ENCODE measurements at places on chromosomes 3 and 15.

- no peak for DNase-seq
Observed at GRCh38 chr15:69941706-69942495, 155.8 kb downstream of the TLE3 start.

DNA sequence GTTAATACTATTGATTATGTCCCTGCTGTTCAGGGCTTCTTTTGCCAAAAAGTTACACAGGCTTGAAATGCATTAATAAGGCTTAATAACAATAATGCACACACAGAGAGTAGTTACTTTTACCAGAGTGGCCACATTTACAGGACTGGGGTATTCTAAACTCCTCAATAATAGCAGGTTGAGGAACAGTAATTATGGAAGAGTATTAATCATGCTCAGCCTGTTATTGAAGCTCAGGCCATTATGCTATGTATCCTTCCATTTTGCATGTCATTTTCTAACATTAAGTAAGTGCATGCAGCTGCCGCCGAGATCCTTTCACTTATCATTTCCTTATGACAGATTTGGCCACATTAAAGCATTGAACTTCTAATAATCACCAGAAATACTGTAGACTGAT lies 5.7 kb downstream of the ARRDC4 start:
- DNase-seq, result no peak

DNA sequence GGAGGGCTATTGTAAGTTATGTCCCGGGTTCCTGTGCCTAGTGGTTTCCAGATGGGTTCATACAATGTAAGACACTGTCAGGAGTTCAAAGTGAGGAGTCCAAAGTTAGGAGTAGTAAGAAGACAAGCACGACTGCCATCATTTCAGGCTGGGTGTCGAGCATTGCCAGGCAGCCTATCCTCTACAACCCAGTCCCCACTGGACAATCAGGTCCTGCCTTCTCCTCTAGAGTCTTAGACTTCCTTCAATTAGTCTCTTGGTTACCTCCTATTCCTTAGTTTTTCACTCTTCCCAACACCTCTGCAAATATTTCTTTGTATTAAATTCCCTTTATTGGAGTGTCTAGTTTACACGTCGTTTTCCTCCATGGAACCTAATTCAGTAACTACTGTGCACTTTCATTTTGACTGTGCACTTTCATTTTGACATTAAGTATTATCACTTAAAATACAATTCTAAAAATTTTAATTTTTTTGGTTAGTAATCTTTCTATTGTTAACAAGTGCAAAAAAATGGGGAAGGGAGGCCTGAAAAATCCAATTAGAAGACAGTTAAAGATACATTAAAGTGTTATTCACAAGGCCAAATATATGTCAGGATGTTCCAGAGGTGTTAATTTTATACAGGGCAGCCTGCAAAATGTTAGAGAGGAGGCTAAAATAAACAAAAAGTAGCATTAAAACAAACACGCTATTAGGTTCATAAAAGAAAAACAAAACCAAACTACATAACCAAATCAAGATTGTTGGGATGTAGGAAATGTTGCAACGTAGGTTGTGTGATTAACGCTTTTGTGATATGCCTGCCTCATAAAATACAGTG lies 155.3 kb downstream of the TBL1XR1 start:
- DNase-seq, result no peak

DNA sequence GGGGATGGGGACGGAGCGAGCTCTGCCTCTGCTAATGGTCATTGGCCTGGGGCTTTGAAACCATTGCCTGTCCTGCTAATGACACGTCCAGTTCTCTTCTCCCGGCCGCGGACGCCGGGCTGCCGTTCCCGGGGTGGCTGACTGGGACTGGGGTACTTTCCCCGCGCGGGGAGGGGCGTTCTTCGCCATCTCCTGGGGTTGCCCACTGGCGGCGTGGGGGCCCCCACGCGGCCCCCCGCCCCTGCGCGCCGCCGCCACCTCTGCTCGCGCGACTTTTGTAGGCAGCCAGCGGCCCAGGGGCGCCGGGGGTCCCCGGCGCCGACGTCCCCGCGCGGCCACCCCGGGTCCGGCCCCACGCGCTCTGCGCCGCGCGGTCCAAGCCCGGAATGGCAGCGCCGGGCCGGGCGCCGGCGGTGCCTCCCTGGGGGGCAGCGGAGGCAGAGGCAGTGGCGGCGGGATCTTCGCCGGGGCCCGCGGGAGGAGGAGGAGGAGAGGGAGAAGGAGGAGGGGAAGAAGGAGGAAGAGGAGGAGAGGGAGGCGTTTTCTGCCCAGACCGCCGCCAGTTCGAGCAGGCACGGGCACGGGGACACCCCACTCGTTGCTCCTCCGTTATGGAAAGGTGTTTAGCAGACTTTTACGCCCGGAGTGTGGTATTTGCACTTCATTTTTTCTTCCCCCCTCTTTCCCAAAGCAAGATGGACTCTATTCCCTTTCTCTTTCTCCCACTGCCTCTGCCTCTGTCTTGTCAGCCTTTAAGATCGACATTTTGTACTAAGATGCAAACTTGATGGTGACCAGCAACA lies 2.3 kb downstream of the BBX start:
- DNase-seq, result peak; percentile 20

DNA sequence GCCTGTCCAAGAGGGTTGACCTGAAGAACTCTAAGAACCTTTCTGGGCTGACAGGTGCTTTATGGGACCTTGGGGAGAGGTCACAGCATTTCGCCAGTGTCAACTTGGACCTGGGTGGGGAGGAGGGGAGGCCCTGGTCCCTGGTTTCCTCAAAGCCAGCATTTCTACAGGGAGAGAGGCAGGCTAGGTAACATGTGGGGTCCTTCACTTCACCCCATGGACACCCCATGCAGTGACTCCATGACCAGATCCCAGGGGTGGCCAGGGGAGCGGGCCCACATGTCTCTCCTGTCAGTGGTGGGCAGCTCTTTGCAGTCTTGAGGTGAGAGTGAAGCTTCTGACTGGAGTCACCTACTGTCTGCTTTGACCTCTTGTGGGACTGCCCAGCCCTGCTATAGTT lies 35.8 kb downstream of the GOLGA6L10 start:
- no peak for DNase-seq

GRCh38 chr3:41960826-41961750 lies 815 bp downstream of the ULK4 start:
- no peak for DNase-seq

DNA sequence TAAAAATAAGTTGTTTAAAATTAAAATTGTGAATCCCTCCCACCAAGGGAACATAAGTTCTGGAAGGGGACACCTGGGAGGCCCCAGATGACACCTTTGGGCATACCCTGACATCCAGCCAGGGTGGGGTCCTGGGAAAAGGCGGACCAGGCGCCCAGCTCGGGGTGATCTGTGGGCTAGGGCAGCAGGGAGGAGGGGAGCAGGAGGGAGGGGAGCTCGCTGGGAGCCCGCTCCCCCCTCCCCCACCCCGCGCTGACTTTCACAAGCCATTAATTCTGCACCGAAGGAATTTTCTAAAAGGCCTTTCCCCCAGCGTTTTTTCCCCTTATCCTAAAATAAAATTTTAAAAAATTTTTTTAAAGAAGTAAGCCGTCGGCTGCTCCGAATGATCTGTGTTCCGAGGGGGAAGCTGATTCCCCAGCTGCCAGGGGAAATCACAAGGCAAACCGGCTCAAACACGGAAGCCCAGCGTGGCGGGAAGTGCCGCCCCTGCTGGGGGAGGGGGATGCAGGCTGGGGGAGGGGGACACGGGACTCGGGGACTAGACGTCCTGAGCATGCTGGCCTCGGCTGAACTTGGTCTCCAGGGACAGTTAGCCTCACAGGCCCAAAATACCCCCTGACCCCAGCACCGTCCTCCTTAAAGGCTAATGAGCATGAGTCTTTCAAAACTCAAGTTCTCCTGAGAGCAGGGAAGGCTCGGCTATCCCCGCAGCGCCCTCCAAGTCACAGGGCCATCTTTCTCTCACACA lies 13.9 kb downstream of the PLXND1 start:
- no peak for DNase-seq

GRCh38 chr15:53739651-53740050 lies 19.8 kb downstream of the WDR72 start:
- no peak for DNase-seq

- DNase-seq, result no peak
Observed at GRCh38 chr3:37722477-37722876, 139.2 kb upstream of the CTDSPL start.

GRCh38 chr15:85421116-85421925 lies 40.9 kb downstream of the AKAP13 start:
- DNase-seq, result no peak

DNA sequence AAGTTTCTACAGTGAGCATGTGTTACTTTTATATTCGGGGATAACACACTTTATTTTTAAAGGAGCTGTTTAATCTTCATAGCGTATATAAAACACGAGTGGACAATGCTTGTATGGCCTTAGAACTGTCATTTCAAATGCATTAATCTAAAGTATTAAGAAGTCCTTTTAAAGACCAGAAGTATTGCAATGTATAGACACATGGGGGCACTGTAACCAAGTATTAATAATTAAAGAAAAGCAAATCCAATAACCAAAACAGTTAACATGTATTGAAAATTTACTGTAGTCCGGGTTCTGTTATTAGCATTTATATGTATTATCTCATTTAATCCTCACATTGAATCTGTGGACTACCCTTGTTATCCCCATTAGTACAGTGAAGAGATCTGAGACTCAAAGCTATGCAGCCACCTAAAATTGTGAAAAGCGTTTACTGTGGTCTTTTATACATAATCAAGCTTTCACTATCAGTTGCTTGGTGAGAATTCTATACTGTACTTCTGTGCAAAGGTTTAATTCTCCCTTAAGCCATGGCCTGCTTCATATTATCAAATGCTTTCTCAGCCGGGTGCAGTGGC lies 10.1 kb downstream of the ARL14 start:
- DNase-seq, result no peak

DNA sequence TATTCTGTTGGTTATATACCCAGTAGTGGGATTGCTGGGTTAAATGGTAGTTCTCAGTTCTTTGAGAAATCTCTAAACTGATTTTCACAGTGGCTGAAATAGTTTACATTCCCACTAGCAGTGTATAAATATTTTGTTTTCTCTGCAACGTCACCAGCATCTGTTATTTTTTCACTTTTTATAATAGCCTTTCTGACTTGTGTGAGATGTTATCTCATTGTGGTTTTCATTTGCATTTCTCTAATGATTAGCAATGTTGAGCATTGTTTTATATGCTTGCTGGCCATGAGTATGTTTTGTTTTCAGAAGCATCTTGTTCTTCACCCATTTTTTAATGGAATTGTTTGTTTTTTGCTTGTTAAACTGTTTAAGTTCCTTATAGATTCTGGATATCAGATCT lies 612.7 kb upstream of the SGO1 start:
- DNase-seq, result no peak

DNA sequence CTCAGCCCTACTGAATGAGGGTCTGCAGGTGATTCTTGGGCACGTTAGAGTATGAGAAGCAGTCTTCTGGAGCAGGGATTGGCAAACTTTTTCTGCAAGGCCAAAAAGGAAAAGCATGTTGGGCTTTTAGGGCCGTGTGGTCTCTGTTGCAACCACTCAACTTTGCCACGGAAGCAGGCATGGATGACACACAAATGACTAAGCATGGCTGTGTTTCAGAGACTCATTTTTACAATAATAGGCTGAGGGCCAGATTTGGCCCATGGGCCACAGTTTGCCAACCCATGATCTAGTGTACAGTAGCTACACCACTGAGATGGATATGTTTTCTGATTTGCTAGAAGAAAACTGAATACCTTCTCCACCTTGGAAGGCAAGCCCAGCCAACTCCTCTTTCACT lies 66.1 kb upstream of the PRICKLE2 start:
- DNase-seq, result no peak

DNA sequence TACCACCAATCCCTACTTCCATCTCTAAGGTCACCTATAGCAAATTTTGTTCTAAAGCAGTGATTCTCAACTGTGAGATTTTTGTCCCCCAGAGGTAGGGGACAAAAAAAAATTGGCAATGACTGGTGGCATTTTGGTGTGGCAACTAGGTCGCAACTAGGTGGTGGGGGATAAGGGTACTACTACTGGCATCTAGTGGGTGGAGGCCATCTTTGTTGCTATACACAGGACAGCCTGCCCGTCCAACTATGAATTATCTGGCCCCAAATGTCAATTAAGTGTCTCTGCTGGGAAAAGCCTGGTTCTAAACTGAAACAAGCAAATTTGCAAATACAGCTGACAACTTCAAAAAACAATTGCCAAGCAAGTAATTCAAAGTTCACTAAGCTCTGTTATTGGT lies 1.4 kb downstream of the MTMR10 start:
- DNase-seq, result no peak

DNA sequence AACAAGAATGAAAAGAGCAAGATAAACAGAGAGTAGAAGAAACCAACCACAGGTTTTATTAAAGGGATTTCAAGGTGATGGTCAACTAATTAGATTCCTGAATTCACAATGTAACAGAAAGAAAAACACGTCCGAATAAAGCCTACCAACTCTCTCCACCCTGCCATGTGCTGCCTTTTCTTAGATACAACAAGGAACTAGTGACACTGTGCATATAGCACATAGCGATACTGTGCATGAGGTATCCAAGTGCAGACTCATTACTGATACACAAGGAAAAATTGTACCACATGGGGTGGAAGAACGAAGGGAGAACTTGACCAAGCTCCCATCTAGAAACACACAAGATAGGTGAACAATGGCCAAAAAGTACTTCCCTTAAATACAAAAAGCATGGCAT lies 154.6 kb downstream of the MAGI1 start:
- no peak for DNase-seq

DNA sequence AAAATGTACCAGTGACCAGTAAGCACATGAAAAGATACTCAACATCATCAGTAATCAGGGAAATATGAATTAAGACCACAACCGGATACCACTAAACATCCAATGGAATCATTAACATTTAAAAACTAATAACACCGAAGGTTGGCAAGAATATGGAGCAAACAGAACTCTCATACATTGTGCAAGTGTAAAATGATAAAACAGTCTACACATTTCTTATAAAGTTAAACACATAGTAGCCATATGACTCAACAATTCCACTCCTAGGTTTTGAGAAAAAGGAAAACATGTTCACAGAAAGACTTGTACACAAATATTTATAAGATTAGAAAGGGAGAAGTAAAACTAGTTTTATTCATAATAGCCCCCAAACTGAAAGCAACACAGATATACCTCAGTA lies 60.3 kb upstream of the SLCO2A1 start:
- DNase-seq, result no peak

DNA sequence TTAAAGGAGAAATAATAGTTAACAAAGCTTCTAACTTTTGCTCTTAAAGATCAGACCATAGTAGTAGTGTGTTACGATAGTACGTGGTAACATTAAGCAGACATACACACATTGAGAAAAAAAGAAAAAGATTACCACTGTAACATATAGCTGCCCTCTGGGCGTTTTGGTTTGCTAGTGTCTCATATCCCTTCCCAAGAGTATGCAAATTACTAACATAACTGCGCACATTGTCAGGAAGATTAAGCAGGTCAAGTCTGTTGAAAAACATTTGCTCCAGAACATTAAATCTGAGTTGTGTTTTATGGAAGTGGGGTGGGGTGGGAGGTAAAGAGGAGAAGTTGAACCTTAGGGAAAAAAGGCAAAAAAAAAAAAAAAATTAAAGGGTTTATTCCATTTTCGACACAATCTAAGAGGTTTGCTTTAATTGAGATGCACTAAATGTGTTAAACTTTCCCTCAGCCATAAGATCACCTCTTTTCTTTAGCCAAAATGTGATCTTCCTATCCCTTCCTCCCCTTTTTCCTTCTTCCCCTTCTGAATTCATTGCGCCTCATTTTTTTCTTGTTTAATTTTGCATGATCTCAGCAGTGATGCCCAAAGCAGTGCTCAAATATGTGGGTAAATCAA lies 1.5 kb upstream of the LRIG1 start:
- no peak for DNase-seq

- no peak for DNase-seq
Observed at GRCh38 chr15:63947228-63947627, 99.1 kb downstream of the DAPK2 start.

GRCh38 chr3:14804835-14805780 lies 13.7 kb upstream of the FGD5 start:
- no peak for DNase-seq
